ENCODE measurements at places on chromosomes 16 and 17.

GRCh38 chr17:68432086-68432864 is 25.0 kb downstream of the WIPI1 start:
- no peak for DNase-seq

- no peak for DNase-seq
These were observed 51.2 kb downstream of the COTL1 start for GRCh38 chr16:84566545-84567257.

- DNase-seq = no peak
These were observed 9.3 kb downstream of the PPL start for GRCh38 chr16:4927661-4928060.

DNA sequence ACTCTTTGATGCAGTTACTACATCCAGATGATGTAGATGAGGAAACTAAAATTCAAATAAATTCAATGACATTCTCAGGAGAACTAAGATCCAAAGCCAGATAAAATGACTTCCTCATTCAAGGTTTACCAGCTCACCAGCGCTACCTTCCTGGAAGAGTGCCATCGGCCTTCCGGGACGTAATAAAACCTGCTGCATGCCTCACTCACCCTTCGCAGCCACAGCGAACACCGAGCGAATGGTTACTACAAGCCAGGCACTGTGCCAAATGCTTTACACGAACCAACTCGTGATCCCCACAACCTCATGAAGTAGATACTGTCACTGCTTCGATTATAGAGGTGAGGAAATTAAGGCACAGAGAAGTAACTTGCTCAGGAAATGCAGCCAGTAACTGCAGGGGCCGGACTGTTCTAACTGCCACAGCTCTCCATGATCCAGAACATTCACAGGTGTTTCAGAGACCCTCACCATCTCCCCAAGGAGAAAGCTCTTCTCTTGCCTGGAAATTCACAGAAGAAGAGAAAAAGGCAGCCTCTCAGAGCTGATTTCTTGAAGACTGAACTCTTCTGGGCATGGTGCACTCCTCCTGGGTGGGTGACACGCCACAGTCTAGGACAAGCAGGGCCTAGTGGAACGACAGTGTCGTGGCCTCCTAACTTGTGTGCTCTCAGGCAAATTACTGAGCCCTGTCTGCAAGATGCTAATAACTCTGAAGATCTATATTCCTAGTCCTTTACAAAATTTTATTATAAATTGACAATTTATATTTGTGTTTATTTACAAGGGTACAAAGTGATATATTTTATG is 46.8 kb downstream of the HIC1 start:
- DNase-seq = no peak

DNA sequence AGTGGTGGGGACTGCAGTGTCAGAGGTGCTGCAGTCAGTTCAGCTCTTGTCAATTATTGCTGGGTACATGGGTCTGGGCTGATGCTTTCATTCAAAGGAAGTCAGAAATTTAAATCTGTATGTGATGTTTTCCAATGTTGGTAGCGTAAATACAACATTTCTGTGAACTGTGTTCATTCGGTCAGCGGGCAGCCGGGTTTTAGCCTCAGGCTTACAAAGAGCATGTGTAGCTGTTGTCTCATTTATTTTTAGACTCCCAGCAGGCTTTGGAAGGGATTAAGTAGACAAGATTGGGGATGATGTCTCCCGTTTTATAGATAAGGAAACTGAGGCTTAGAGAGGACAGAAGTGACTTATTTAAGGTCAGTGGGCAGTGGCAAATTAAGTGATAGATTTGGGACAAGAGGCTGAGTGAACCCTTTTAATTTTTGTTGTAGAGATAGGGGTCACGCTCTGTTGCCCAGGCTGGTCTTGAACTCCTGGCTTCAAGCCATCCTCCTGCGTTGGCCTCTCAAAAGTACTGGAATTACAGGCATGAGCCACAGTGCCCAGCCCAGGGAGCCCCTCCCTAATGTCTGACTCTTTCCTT is 8.1 kb downstream of the AQP8 start:
- no peak for DNase-seq

Data from kidney glomerular epithelial cell (primary cell).